ENCODE measurements at places on chromosomes 1 and 21.
A peak's percentile ranks its signal among the peaks of the same experiment; 100 is the strongest.

DNA sequence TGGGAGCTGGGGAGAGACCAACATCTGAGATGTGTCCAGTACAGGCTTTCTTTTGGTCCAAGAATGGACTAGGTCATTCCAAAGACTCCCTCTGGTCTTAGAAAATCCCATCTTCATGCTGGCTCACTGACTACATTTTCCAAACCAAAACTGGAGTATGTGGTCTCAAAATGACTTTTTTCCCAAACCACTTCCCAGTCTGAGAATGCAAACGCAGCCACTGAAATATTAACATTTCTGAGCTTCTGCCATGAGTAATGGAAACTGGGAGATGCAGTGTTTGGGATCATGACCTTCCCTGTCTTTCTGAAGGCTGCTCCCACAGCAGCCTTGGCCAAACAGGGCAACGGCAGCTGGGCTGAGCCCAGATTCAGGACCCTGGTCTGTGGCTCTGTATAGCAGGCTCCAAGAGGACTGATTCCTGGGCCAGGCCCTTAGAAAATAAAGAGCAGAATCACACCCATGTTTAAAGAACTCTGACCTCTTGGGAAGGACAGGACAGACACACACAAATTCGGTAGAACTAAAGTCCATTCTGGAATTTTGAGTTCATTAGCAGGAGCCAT lies 62.1 kb upstream of the CNTN2 start:
- DNase-seq, result no peak

DNA sequence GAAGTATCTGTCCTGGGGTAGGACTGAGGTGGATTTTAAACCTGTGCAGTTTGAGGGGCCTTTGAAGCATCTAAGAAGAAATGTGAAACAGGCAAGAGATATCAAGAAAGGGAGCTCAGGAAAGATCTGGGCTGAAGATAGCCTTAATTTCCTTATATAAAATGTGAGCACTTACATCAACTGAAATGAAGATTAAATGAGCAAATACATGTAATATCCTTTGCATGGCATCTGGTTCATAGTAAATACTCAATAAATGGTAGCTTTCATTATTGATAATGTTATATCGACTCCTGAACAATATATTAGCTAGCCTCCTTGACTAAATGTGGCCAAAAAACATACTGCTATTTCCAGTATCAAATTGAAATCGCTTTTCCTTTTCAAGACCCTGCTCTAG lies 2.5 kb downstream of the LIN9 start:
- DNase-seq, result no peak

- no peak for DNase-seq
Observed at GRCh38 chr1:198212675-198213074, 55.9 kb downstream of the NEK7 start.

DNA sequence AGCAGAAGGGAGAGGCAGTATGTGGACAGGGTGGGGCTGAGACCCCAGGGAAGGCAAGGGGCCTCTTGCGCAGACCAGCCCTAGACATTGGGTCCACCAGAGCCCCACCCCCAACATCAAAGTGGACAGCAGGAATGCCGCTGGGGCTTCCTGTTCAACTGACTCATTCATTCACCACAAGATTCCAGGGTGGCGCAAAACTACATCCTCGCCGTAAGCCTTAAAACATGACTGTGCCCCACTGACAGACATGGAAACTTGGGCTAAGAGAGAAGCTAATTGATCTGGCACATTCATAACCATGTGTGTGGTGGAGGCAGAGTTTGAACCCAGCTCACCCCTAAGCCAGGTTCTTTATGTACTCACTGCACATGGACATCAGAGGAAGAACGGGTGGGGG lies 14.0 kb downstream of the COL16A1 start:
- DNase-seq, result no peak

- no peak for DNase-seq
Observed at GRCh38 chr1:90850181-90850897, 133.2 kb upstream of the BARHL2 start.

GRCh38 chr1:67431869-67432578 lies 1.8 kb upstream of the SERBP1 start:
- DNase-seq, result no peak

GRCh38 chr1:10639011-10639774 lies 157.3 kb downstream of the CASZ1 start:
- DNase-seq, result no peak

GRCh38 chr1:205256951-205257625 lies 29.3 kb downstream of the TMCC2 start:
- no peak for DNase-seq

GRCh38 chr1:52145137-52145536 lies 3.2 kb downstream of the ZFYVE9 start:
- no peak for DNase-seq

DNA sequence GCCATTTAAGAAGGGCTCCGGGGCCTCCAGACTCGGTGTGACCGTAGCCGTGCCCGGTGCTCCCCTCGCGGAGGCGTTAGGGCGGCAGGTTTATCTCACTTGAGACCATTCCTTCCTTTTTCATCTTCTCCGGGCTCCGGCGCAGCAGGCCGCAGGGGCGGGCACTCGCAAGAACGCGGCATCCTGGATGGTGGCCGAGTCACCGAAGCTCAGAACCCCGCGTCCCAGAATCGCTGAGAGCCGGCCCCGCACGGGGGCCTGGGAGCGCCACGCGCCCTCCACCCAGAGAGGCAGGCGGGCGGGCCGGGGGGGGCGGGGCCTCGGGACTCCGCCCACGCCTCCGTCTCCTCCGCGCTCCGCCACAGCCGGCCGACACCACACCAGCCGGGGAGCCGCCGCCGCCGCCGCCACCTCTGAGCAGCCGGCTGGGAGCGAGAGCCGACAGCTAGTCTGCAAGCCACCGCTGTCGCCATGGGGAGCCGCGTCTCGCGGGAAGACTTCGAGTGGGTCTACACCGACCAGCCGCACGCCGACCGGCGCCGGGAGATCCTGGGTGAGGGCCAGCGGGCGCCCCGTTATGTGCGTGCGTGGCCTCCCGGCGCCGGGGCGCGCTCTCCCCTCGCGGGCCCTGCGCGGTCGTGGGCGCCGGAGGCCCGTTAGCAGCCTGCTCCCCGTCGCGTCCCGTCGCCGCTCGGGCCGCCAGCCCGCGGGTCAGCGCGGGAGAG lies at the start of gene DEGS1:
Gene DEGS1, plus strand, starts transcription at position 375 of the 725 bp plus-strand sequence. Its CDS starts 97 bp downstream, at position 472.
- DNase-seq, result peak; percentile 51

DNA sequence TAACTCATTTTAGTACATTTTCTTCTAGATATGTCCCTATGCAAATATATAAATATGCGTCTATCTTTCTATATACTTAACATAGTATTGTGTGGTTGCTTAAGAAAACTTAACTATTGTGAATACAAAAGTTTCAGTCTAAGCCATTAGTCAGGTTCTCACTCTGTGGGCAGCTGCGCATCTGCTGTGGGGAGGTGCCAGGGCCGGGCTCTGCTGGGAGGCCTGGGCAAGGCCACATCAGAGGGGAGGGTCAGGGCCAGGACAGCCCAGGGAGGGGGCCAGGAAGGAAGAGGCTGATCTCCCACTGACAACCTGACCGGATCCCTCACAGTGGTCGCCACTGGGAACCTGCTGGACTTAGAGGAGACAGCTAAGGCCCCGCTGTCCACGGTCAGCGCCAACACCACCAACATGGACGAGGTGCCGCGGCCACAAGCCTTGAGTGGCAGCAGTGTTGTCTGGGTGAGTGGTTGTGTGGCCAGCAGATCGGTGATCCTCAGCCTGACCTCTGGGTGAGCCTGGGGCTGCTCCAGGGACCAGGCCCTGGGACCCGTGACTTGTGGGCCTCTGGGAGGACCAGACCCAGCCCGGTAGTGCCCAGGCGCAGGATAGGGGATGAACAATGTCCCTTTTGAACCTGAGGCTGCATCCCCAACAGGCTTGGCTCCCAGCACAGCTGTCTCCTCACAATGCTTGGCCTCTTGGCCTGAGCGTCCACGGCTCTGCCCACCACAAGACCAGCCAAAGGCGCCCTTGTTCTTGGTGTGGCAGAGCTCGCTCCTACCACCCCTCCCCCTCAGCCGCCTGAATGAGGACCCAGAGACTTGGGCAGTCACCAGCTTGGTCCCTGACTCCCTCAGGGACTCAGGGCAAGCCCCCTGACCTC lies 20.2 kb downstream of the LDLRAP1 start:
- DNase-seq, result no peak

DNA sequence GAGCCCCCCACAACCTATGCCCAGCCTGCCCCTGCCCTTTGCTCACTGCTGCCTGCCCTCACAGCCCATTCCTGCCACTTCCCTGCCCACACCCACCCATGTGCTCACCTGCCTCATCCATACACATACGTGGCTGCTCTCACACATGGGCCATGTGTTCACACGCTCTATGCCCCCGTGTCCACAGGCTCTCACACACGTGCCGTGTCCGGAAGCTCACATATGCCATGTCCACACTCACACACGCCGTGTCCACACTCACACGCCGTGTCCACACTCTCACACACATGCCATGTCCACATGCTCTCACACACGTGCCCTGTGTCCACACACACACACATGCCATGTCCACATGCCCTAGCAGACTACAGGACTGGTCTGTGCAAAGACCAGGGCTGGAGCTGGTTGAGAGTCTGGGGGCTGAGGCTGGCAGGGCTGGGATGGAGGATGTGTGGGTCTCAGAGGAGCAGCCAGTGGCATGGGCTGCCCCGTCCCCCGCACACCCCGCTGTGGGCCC lies 583 bp upstream of the RNF223 start:
- DNase-seq, result no peak

GRCh38 chr1:99123936-99124335 lies 119.3 kb upstream of the PLPPR5 start:
- no peak for DNase-seq

DNA sequence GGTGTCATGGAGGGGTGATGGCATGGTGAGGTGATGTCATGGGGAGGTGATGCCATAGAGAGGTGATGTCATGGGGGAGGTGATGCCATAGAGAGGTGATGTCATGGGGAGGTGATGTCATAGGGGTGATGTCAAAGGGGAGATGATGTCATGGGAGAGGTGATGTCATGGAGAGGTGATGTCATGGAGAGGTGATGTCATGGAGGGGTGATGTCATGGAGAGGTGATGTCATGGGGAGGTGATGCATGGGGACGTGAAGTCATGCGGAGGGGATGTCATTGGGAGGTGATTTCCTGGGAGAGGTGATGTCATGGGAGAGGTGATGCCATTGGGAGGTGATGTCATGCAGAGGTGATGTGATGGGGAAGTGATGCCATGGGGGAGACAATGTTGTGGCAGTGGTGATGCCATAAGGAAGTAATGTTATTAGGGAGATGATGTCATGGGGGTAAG lies 92.1 kb upstream of the C1orf174 start:
- DNase-seq, result no peak

DNA sequence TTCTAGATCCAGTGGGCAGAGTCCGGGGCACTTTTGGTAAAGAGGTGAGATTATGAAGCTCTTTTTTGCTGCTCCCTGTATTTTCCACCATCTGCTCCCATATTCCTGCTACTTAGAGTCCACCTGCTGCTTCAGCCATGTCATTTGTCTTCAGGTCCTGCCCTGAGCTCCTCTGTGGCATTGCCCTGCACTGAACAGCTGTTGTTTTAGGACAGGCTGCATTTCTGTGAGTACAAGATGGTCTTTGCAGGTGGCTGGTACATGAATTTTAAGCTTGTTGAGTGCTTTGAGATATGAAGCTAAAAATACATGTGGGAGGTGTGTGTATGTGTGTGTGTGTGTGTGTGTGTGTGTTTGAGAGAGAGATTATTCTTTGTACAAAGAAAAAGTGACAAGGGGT lies 21.9 kb downstream of the MT1HL1 start:
- no peak for DNase-seq

- DNase-seq, result no peak
Observed at GRCh38 chr1:157151073-157151472, 12.9 kb upstream of the ETV3 start.

DNA sequence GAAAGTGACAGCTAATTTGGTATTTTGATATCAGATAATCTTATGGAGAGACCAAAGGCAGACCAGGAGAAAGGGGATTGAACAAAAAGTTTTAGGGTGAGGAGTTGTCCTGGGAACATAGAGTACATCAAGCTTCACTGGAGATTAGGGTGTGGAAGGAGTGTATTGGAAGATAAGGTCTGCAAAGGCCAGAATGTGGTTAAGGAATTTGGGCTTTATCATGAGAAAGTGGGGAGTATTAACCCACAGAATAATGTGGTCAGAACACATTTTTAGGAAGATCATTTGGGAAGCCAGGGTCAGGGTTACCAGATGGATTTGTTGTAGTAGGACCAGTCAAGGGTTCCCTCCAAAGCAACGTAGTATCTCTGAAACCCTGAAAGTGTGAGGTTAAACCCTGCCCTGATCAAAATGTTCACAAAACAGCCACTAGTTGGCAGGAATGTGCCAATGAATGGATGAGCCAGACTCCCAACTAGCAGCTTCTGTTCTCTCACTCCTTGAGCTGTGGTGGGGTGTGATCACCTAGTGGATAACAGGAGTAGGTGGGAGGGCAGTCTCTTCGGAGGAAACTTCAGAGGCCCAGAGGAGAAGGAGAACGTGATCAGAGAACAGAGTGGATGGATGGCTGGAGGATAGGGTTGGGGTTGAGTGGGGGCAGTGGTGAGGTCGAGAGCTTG lies 35.8 kb downstream of the SLC2A1 start:
- DNase-seq, result no peak

GRCh38 chr1:6941786-6942185 lies 156.5 kb downstream of the CAMTA1 start:
- no peak for DNase-seq

- no peak for DNase-seq
Observed at GRCh38 chr1:42970143-42970542, 11.5 kb upstream of the SLC2A1 start.

DNA sequence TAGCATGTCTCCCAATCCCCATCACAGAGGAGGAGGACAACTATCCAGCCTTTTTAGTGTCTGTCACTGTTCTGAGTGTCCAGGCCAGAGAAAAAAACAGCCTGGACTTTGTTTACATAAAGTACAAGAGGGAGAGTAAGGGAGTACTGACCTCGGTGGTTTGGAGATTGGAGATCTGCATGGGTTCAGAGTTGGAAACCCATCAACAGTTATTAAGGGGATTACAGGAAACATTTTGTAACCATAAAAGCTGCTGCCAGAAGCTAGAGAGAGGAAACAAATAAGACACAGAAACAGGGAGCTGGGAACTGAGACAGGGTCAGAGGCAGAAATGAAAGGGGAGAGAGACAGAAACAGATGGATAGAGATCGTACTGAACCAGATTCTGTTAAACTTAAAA lies 131.5 kb upstream of the CTTNBP2NL start:
- no peak for DNase-seq

- DNase-seq, result no peak
Observed at GRCh38 chr1:197393105-197393504, 125.1 kb downstream of the CRB1 start.

GRCh38 chr1:22711071-22711470 lies 432 bp downstream of the EPHB2 start:
- DNase-seq, result no peak

GRCh38 chr1:90778486-90778885 lies 61.4 kb upstream of the BARHL2 start:
- no peak for DNase-seq

Measured in activated CD8-positive, alpha-beta memory T cell treated with anti-CD3 and anti-CD28 coated beads for 1 hour (primary cell).